OCI-LY7 (cell line): ENCODE measurements at places on chromosomes 12 and 14.

DNA sequence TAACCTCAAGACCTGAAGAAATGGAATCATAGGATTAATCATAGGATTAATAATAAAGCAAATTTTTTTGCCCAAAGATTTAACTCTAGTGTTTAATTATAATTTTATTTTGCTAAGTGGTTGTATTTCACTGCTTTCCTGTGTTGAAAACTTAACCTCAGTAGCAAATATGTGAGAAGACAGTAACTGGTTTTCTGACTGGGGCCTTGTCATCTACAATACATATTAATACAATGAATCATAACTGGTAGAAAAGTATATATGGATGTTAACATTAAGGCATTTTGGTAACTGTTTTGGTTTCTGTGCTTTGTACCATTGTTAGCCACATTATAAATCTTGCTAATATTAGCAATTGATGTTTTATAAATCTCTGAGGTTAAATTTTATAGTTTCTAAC lies 92.2 kb downstream of the ACSS3 start:
- DNase-seq, result no peak

- no peak for DNase-seq
Measured at GRCh38 chr14:69270795-69271708, 11.1 kb downstream of the GALNT16 start.

DNA sequence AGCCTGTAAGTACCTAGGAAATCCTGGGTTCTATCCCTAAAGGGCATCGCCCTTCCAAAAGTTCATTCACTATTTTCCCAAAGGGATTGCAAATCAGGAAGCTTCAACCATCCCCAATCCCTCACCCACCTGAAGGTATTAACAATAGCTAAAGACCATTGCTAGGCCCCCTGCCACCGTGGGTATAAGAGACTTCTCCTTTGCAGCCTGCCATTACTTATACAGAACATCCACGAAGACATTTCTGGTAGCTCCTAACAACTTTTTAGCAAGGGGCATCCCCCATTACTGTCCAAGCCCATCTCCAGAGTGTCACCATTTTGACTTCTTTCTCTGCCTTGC lies 384 bp upstream of the SMUG1 start:
- no peak for DNase-seq

DNA sequence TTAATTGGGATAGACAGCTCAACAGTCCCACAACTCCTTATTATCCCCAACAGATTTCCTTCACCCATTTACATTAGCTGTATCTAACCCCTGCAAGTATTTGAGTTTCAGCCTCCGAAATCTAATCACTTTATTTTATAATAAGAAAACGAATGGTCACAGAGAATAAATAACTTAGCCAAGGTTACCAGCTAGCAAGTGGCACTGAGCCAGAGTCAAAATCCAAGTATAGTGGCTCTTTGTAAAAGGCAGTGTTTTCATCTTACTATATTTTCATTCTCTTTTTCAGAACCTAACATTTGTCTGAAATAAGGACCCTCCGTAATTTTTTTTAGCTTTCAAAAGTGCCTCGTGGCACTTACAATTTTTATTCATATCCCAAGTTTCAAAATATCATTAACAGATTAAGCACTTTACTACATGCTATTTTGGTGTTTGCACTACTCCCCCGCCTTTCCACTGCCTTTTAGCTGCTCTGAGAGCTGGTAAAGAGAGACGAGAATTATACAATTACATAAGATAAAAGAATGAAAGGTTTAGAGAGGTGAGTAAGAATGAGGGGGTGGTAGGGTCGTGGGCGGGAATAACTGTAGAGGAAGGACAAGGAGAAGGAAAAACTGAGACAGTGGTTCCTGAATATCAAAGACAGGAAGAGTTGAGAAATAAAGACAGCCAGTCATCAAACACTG lies 3.7 kb upstream of the USP15 start:
- DNase-seq, result no peak

- DNase-seq, result no peak
Measured at GRCh38 chr14:81454572-81455218, 54.6 kb upstream of the STON2 start.

GRCh38 chr12:59828521-59828920 lies 232.7 kb downstream of the SLC16A7 start:
- no peak for DNase-seq

GRCh38 chr12:128402486-128403243 lies 135.7 kb downstream of the TMEM132C start:
- no peak for DNase-seq

GRCh38 chr12:131077931-131078391 lies 124.3 kb downstream of the ADGRD1 start:
- DNase-seq, result no peak

DNA sequence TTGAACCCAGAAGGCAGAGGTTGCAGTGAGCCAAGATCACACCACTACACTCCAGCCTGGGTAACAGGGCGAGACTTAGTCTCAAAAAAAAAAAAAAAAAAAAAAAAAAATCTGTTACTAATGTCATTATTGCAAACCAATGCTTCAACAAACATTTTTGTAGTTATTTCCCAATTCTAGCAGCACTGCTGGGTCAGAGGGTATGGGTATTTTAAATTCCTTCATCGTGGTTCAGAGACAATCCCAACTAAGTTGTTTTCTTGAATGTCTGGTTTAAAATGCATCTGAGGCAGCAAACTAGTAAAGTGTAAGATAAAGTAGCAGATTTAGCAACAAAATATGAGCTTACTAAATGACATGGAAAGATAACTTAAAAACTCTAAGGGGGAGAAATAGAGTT lies 65.6 kb downstream of the FERMT2 start:
- no peak for DNase-seq

GRCh38 chr12:15270591-15270990 lies 49.4 kb upstream of the RERG start:
- no peak for DNase-seq

DNA sequence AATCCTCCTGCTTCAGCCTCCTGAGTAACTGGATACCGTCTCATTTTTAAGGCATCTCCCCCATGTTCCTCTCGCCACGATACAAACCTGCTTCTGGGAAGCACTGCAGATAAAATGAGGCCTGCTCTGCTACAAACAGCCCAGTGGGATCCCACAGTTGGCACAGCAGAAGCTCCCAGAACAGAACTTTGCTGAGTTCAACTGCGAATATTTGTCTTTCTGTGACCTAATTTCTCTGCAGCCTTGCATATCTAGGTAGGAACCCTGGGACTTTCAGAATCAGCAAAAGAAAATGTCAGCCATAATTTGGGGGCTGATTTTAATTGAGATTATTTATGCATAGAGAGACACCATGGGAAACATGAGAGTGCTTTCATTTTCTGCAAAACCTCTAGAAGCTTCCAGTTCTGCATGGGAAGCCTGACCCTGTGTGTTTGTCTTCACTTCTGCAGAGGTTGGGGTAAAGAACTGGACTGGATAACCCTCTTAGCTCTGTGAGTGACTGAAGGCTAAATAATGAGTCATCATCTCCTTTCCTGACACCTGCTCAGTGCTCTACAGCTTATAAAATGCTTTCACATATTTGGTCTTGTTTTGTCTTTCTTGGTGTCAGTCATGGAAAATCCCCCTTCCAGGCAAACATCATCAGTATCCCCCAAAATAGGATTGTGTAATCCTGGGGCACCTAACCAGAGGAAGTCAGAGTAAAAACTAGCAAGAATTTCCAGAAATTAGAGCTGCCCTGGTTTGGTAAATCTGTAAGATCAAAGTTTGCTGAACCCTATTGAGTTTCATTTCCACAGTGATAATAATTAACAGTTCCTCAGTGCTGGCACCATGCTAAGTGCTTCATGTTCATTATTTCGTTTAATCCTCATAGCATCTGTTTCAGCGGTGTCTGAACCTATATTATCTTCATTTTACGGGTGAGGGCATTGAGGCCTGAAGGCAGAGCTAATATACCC lies 185.8 kb downstream of the SLC15A4 start:
- DNase-seq, result no peak

- DNase-seq, result no peak
Measured at GRCh38 chr12:103728323-103728722, 112.7 kb downstream of the NT5DC3 start.

DNA sequence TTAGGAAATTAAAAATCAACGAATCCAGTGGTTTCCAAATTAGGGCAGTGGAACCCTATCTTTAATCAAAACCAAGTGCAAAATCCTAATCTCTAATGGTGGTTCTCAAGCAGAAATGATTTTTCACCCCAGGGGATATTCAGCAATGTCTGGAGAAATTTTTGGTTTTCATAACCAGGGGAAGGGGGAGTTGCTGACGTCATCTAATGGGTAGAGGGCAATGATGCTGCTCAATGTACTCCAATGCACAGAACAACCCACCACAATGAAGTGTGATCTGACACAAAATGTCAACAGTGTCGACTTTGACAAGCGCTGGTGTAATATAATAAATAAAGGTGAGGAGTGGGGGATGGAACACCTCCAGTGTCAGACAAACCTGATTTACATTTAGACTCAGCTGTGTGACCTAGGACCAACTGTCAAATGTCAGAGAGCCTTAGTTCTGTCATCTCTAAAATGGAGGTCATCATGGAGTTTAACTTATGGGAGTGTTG lies 81.5 kb downstream of the CMKLR1 start:
- DNase-seq, result no peak

DNA sequence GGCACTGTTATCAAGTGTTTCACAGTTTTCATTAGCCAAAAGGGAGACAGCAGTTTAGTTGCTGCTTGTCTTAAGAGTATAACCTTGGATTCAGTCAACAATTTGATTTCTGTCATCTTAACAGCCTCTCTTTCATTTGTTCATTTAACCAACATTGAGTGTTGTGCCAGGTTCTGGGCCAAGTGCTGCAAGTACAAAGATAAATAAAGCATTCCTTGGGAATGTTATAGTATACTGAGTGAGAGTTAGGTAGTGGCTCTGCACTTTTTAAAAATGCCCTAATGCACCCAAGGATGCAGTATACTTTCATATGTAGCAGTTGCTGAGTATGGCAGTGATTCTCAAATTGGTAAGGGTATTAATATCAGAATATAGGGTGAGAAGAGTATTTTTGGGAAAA lies 15.4 kb downstream of the APAF1 start:
- DNase-seq, result no peak
